Activated CD8-positive, alpha-beta memory T cell treated with anti-CD3 and anti-CD28 coated beads, Interleukin-2, amount 10 ng/mL, durations not matched to agents 7 days and 5 days (primary cell): ENCODE measurements at places on chromosomes 16 and 17.

GRCh38 chr16:69049146-69049545, 56.3 kb upstream of the HAS3 start:
- DNase-seq: no peak

DNA sequence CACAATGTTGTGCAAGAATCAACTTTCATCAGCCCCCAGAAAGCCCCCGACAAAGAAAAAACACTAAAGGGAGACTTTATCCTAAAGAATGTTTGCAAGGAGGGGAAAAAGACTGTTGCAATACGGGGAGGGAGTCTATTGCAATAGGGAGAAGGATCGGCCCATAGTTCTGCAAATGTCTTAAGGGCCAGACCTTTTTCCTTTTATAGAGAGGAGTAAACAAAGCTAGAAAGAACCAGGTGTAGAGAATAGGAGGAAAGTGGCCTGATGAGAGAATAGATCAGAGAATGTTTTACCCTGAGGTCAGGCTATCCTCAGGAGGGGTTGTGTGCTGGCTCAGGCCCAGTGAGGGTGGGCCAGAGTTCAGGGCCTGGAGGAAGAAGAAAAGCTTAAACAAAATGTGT, 8.7 kb upstream of the CAVIN1 start:
- no peak for DNase-seq

DNA sequence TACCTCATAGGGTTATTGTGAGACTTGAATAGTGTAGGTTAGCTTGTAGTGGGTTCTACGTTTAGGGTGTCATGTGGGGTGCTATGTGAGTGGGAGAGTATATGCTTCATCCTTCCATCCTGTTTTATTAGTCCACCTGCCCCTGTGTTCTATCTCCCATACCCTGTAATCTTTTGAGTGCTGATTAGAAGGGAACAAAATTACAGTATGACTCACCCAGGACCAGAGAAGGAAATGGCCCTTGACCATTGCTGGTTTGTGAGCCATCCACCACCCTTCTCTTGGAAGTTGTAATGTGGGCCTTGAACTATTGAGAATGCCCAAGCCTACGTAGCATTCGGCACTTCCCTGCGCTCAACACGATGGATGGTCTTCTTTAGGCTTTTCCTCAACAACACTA, 17.1 kb downstream of the SAP30BP start:
- no peak for DNase-seq

GRCh38 chr17:35011671-35012216, 31.4 kb downstream of the LIG3 start:
- DNase-seq: no peak

GRCh38 chr17:10046786-10047785, 142.0 kb upstream of the RCVRN start:
- DNase-seq: no peak

GRCh38 chr17:8283356-8283755, 5.1 kb upstream of the RANGRF start:
- DNase-seq: no peak

- no peak for DNase-seq
These were observed 38.1 kb downstream of the DCAKD start for GRCh38 chr17:45013021-45013997.

- no peak for DNase-seq
These were observed 246.6 kb downstream of the HAPSTR1 start for GRCh38 chr16:9338068-9338467.

- DNase-seq: no peak
These were observed 129.3 kb upstream of the KCNJ16 start for GRCh38 chr17:69945698-69946185.

GRCh38 chr17:78107457-78107856, 21.1 kb downstream of the TMC6 start:
- no peak for DNase-seq

GRCh38 chr17:8916466-8916865, 49.0 kb upstream of the PIK3R6 start:
- DNase-seq: no peak

DNA sequence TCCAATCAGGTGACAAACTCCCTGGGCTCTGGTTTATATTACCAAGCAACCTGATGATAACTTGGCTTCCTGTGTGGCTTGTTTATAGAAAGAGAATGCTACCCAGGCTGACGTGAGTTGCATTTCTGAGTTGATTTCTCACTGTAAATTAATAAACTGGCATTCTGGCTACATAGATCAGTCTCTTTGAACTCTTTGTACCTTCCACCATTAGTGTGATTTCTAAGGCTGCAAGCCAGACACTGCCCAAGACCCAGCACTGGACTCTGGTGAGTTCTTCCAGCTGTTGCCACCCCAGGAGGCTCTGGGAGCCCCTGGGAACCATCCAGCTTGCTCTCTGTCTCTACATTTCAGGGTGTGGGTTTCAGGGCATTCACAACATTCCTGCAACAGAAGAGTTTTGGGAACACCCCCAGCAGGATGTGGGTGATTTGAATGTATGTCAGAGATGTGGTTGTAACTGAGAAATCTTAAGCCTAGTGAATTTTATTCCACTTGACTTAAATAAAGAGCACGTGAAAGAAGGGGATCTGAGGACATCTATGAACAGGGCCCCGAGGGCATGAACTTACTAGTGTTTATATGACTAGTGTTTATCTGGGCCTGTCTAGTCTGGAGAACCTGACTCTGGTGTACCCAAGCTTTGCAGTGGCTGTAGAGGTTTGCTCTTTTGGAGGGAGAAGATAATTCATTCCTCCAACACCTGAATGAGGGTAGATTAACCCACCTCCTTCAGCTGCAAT, 30.3 kb upstream of the LRRC37A start:
- DNase-seq: peak; percentile 56

GRCh38 chr16:58306327-58306726, 11.5 kb upstream of the PRSS54 start:
- peak; percentile 65 for DNase-seq

- DNase-seq: no peak
These were observed 9.8 kb downstream of the MPHOSPH6 start for GRCh38 chr16:82160226-82160625.
